Retina (tissue), 1 donor: ENCODE measurements at places on chromosomes 7 and 10.
A peak's percentile ranks its signal among the peaks of the same experiment; 100 is the strongest.

DNA sequence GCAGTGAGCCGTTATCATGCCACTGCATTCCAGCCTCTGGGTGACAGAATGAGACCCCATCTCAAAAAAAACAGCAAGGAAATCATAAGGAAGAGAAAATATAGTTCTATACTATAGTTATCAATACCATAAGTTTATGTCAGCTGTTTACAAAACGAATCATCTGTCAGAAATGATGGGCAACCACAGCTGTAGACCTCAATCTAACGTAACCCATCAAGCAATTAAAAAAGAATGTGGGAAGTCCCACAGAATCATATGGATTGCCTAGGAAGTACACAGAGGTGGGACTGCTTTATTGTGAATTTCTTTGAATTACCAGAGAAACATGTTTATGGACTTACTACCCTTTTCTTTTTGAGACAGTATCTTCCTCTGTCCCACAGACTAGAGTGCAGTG is 6.9 kb downstream of the NRBF2 start:
- DNase-seq, result no peak

- DNase-seq, result no peak
Measured at GRCh38 chr10:78991187-78991586, 77.6 kb upstream of the ZMIZ1 start.

- no peak for DNase-seq
Measured at GRCh38 chr7:25864511-25864910, 287.5 kb upstream of the NFE2L3 start.

- no peak for DNase-seq
Measured at GRCh38 chr10:58950618-58951017, 225.8 kb upstream of the PHYHIPL start.

GRCh38 chr10:95793401-95794045 is 37.6 kb downstream of the ENTPD1 start:
- DNase-seq, result peak; percentile 10

- no peak for DNase-seq
Measured at GRCh38 chr10:85919491-85920021, 447.0 kb downstream of the GRID1 start.

GRCh38 chr10:98253499-98253898 is 14.5 kb downstream of the LOXL4 start:
- no peak for DNase-seq

- DNase-seq, result no peak
Measured at GRCh38 chr10:103612462-103613365, 119.2 kb downstream of the NEURL1 start.

- no peak for DNase-seq
Measured at GRCh38 chr10:106401161-106401560, 763.3 kb downstream of the SORCS1 start.

DNA sequence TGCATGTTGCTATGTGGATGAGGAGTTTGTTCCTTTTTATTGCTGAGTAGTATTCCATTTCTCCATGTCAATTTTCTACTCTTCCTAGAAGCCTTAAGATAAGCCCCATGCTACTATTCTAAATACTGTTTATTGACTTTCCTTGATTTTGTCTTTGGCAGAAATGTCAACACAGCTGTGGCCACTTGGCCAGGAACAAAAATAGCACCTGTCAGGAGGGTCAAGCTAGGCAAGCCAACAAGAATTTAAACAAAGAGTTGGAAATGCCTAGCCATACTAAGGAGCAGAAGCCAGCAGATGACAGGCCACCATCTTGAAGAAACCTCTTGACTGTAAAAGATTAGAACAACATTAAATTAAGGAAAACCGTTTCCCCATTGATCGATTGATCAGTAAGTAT is 34.7 kb downstream of the JAZF1 start:
- no peak for DNase-seq

- DNase-seq, result no peak
Measured at GRCh38 chr7:5426226-5426475, 2.5 kb upstream of the TNRC18 start.
